ENCODE measurements at places on chromosomes 1 and 21. TPM values are rescaled to one million over a fixed set of nuclear protein-coding genes. Genes with fewer than 3 reads are reported as not detected.

CDC7 gene
- total RNA-seq = 44.0 TPM

TRAF3IP3 gene
- total RNA-seq = not detected

RGS8 gene
- total RNA-seq = 2.5 TPM

CDC14A gene
- 20.8 TPM for total RNA-seq

XCL1 gene
- not detected for total RNA-seq

RHEX gene
- total RNA-seq = not detected

WNT9A gene
- 2.0 TPM for total RNA-seq

ADORA1 gene
- 3.8 TPM for total RNA-seq

PALMD gene
- total RNA-seq = not detected

- no peaks in the 10 kb centered on the region for H3K36me3 ChIP-seq
- 0 out of 2 replicates have a peak, but pooled peaks cover 8% of the 10 kb centered on the region for H3K4me1 ChIP-seq
- H3K27me3 ChIP-seq = no peaks in the 10 kb centered on the region
- no peak overlapping the region for H3K27ac ChIP-seq
Observed at GRCh38 chr21:14453339-14454015, 70.5 kb upstream of the HSPA13 start.

GRCh38 chr1:65165269-65165993 lies 17.4 kb downstream of the AK4 start:
- 0 out of 2 replicates have a peak overlapping the region, but pooled peaks have one; percentile 34 for H3K27ac ChIP-seq
- H3K4me3 ChIP-seq = no peak overlapping the region
- H3K36me3 ChIP-seq = no peaks in the 10 kb centered on the region
- DNase-seq = peak; percentile 50
- no peaks in the 10 kb centered on the region for H3K27me3 ChIP-seq

GRCh38 chr1:199920635-199921034 lies 106.9 kb upstream of the NR5A2 start:
- H3K27ac ChIP-seq = no peak overlapping the region
- H3K36me3 ChIP-seq = no peaks in the 10 kb centered on the region
- DNase-seq = no peak
- H3K4me1 ChIP-seq = no peaks in the 10 kb centered on the region

- no peak overlapping the region for H3K27ac ChIP-seq
- H3K36me3 ChIP-seq = no peaks in the 10 kb centered on the region
- no peaks in the 10 kb centered on the region for H3K27me3 ChIP-seq
- H3K4me3 ChIP-seq = no peak overlapping the region
- DNase-seq = no peak
Observed at GRCh38 chr21:41602531-41602930, 94.6 kb upstream of the TMPRSS2 start.

DNA sequence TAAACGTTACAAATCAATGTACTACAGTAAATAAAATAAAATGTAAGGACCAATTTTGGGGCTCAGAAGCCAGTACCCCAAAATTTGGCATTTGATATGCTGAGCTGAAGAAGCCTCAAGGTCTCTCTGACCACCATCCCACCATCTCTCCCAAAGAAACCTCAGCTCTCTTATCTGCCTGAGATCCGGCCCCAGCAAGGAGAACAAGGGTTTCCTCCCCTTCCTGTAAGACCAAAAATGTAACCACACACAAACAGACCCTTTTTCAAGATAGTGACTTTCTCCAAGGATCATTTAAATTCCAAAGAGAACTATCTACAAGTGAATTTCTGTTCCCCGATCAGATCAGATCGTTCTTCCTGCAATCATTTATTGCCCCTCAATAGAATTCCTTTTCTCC lies 68.1 kb upstream of the SLC45A1 start:
- no peak for DNase-seq
- H3K27me3 ChIP-seq = no peaks in the 10 kb centered on the region
- H3K4me1 ChIP-seq = no peaks in the 10 kb centered on the region
- H3K4me3 ChIP-seq = no peak overlapping the region
- no peak overlapping the region for H3K27ac ChIP-seq

DNA sequence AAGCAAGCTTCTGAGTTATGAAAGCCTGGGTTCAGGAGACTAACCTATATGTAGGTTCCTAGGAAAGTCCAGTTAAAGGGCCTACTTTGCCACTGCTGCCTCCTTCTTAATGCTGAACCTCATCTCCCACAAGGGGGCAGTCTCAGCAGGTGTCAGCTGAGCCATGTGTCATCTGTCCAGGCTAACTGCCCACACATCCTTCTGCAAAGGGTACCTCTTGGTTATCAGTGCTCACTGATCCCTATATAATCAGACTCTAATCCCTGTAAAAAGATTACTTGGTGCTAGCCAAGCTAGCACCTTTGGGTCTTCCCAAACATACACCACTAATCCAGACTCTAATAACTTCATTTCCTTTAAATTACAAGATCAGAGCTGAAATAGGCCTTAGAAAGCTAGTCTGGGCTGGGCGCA lies 9.0 kb downstream of the PRDX1 start:
- H3K27ac ChIP-seq = peak overlapping the region; percentile 78
- H3K36me3 ChIP-seq = peaks cover 86% of the 10 kb centered on the region
- no peaks in the 10 kb centered on the region for H3K4me1 ChIP-seq
- H3K27me3 ChIP-seq = no peaks in the 10 kb centered on the region
- peak; percentile 81 for DNase-seq

GRCh38 chr1:28580722-28581530 lies 11.1 kb upstream of the RAB42 start:
- peak overlapping the region; percentile 92 for H3K27ac ChIP-seq
- H3K4me3 ChIP-seq = peak overlapping the region; percentile 100
- peak; percentile 34 for DNase-seq
- H3K4me1 ChIP-seq = peaks cover 19% of the 10 kb centered on the region

DNA sequence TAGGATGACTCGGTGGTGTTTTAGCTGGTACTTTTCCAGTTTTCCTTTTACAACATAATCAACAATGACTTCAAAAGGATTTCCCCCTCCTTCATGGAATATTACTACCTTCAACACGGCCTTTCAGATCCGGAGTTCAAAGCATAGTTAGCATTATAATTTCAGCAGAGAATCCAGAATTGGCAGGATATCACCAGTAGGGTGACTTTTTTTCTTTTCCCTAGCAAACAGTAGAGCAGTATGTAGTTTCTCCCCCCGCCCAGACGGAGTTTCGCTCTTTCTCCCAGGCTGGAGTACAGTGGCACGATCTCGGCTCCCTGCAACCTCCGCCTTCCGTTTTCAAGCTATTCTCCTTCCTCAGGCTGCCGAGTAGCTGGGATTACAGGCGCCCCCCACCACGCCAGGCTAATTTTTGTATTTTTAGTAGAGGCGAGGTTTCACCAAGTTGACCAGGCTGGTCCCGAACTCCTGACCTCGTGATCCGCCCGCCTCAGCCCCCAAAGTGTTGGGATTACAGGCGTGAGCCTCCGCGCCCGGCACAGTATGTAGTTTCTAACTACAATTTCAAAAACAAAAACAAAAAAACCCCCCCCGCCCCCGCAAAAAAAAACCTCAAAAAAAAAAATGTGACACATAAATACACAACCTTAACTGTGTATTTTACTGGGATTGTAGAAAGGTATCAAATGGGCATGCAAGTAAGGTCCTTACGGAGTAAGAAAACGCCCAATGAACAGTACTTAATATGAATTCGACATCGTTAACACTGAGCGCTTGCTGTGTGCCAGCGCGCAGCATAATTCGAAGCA lies 1.5 kb upstream of the COX20 start:
- peak overlapping the region; percentile 100 for H3K27ac ChIP-seq
- H3K27me3 ChIP-seq = no peaks in the 10 kb centered on the region
- peak; percentile 79 for DNase-seq
- H3K4me1 ChIP-seq = peaks cover 17% of the 10 kb centered on the region
- no peaks in the 10 kb centered on the region for H3K36me3 ChIP-seq

GRCh38 chr1:87196110-87196827 lies 132.4 kb upstream of the LMO4 start:
- H3K4me3 ChIP-seq = no peak overlapping the region
- H3K4me1 ChIP-seq = peaks cover 2% of the 10 kb centered on the region
- no peaks in the 10 kb centered on the region for H3K27me3 ChIP-seq

- no peaks in the 10 kb centered on the region for H3K27me3 ChIP-seq
- no peak overlapping the region for H3K4me3 ChIP-seq
- H3K36me3 ChIP-seq = no peaks in the 10 kb centered on the region
- no peak overlapping the region for H3K27ac ChIP-seq
- peak; percentile 13 for DNase-seq
Observed at GRCh38 chr1:143611159-143611558, 360.6 kb downstream of the FAM72C start.

- H3K4me3 ChIP-seq = no peak overlapping the region
- H3K27ac ChIP-seq = no peak overlapping the region
- H3K36me3 ChIP-seq = no peaks in the 10 kb centered on the region
Observed at GRCh38 chr1:173648880-173649605, 13.9 kb downstream of the TEX50 start.

All from GM23338 (cell line).